ENCODE measurements at places on chromosomes 13 and 19. TPM values are rescaled to one million over a fixed set of nuclear protein-coding genes. Genes with fewer than 3 reads are reported as not detected.

SGTA gene
- 16.7 TPM for total RNA-seq

ZNF497 gene
- 4.4 TPM for total RNA-seq

DNA sequence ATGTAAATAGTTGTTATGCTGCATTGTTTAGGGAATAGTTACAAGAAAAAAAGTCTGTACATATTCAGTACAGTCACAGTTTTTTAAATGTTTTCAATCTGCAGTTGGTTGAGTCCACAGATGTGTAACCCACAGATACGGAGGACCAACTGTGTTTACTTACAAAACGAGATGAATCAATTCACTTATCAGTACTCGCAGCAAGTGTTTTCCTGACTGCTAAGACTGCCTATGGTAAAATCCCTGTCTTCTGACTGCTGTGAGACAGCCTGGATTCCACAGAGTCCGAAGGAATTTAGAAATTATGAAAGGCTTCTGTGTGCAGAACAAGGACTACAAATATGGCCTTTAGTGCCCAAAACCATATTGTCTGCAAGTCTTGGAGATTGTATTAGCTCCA, 45.7 kb upstream of the C1QTNF9 start:
- no peak for DNase-seq

- no peak for DNase-seq
Measured at GRCh38 chr19:54203151-54203611, 2.5 kb downstream of the RPS9 start.

ZNF579 gene
- 0.92 TPM for total RNA-seq

- no peak for DNase-seq
Measured at GRCh38 chr13:43180837-43181236, 157.5 kb downstream of the DNAJC15 start.

AMH gene
- 0.59 TPM for total RNA-seq

IGSF23 gene
- 2.8 TPM for total RNA-seq

DNA sequence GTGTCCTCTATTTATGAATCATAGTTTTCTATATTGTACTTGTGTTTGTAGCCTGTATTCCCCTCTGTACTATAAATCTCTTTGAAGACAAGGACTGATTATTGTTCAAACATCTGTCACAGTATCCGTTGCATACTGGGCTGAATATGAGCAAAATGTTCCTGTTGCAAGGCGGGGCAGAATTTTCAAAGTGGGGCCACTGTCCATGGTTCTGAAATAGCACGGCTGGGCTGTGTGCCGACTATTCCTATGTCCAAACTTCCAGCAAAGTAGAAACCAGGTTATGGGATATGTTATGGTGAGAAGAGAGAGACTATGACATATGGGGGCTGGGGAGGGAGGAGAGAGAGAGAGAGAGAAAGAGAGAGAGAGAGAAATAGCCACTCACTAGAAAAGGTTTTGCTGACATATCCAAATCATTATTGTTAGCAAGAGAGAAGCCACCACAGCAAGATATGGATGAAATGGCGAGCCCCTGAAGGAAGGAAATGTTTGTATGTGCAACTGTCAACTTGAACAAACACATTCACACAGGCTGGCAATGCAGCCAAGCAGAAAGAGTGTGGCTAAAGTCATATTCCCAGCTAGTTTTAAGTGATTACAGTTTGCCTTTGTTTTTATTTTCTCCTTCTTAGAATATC, 107.0 kb upstream of the GPR12 start:
- DNase-seq, result peak; percentile 41

GRCh38 chr19:47836038-47836437, 14.3 kb downstream of the CRX start:
- no peak for DNase-seq

- DNase-seq, result peak; percentile 95
Measured at GRCh38 chr19:11197291-11198174, at the start of gene KANK2. KANK2 (minus strand) TSS chr19:11197545; CDS start chr19:11194511, 3,034 bp downstream.

DNA sequence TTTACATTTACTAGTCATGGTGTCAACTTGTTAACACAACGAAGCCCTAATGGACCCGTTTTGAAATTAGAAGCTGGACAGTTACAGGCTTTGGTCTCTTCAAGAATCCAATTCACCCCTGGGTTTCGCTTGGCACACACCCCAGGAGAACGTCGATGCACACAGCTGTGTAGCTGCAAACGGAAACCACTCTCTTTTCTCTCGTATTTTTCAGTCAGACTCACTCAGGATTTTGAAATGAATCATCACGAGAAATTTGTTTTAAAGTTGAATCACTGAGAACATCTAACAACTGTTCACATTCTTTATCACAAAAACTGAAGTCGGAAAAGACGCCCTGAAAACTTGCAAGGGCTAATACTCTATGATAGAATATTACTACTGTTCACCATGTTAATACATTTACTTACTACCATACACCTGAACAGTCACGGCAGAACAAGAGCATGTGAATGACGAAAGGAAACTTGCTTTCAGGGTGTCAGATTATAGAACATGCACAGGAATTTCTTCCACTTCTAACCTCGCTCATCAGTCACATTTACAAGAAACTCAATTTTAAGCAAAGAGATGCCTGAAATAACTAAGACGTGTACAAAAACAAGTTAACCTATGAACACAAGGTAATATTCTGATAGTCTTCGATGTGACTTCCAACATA, 4.7 kb downstream of the PNMA8A start:
- no peak for DNase-seq

GRCh38 chr13:55517312-55517711, 1623.4 kb upstream of the PRR20A start:
- no peak for DNase-seq

RNASEH2B gene
- total RNA-seq, result 44.1 TPM

DKKL1 gene
- total RNA-seq, result not detected

DNA sequence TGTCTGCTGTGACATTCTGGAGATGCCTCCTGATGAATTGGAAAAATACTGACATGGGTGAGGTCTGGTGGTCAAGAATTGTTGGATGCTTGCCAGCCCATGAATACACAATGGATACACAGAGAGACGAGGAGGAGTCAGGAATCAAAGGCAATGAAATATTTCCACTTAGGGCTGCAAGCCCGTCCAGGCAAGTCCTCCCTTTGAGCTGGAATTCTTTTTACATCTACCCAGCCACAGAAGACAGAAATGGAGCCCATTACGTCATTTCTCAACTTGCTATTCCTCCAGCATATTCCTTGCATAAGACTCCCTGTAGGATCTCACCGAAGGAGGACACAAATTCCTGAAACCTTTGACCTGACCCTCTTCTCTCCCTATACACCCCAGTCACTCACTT, 15.7 kb upstream of the IGFL4 start:
- no peak for DNase-seq

- DNase-seq, result no peak
Measured at GRCh38 chr13:108427355-108427754, 157.8 kb downstream of the TNFSF13B start.

DNA sequence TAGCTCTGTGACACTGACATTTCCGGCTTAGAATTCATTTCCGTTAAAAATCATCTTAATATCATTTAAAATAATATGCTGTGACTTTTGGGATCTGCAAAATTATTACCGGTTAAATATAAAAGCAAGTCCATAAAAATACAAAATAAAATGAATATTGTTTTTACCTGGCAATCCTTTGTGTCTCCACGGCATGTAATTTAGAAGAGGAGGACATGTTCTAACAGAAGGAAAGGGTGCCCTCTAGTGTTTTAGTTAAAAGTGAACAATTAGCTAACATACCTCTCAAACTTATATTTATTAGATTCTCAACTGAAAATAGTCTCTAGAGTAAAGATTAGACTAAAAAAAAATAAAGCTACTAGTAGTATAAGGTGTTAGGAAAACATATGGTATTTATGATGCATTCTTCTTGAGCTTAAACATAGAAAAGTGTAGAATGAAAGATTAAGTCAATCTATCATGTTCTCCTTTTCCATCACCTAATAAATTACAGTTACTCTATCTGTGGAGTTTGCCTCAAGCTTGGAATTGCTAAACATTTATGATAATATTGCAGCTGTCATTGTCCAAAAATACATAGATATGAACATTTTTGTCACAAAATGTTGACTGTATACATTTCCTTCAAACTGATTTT, 676.7 kb upstream of the SPRY2 start:
- no peak for DNase-seq

GRIK5 gene
- total RNA-seq, result 0.42 TPM

LILRA5 gene
- 6.4 TPM for total RNA-seq

GRCh38 chr19:1671716-1672037, 19.3 kb upstream of the TCF3 start:
- DNase-seq, result no peak

- no peak for DNase-seq
Measured at GRCh38 chr19:1392407-1392806, 8.7 kb downstream of the NDUFS7 start.

All from liver (tissue), 10 donors.